Liver (tissue), 10 donors: ENCODE measurements at places on chromosomes 6 and 20.

GRCh38 chr20:46816886-46817638, 77.6 kb upstream of the EYA2 start:
- no peak for DNase-seq
- H3K4me3 ChIP-seq, result no peak overlapping the region
- H3K4me1 ChIP-seq, result no peaks in the 10 kb centered on the region
- H3K27ac ChIP-seq, result no peak overlapping the region

DNA sequence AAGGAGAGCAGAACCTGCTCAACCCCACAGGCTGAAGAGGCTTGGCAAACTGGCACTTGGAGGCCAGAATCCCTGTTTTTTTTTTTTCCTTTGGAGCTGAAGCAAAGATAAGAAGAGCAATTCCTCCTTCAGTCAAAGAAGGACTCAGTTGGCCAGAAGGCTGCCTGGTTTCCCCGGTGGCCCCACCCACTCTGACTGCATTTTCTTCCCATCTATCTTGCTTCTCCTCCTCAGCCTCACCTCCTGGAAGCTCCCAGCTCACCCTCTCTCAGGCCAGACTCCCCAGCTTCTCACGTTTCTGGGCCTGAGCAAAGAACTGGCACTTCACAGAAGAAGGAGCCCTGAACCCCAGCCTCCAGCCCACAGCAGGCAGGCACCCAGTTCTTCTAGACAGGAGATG, 2.4 kb downstream of the LRFN2 start:
- no peak overlapping the region for H3K27ac ChIP-seq
- no peaks in the 10 kb centered on the region for H3K36me3 ChIP-seq
- H3K4me1 ChIP-seq, result peaks cover 19% of the 10 kb centered on the region
- DNase-seq, result no peak
- no peaks in the 10 kb centered on the region for H3K27me3 ChIP-seq

- H3K36me3 ChIP-seq, result no peaks in the 10 kb centered on the region
- no peaks in the 10 kb centered on the region for H3K4me1 ChIP-seq
- no peak overlapping the region for H3K4me3 ChIP-seq
- H3K27me3 ChIP-seq, result no peaks in the 10 kb centered on the region
- H3K27ac ChIP-seq, result no peak overlapping the region
- DNase-seq, result no peak
Measured at GRCh38 chr20:34628026-34628425, 48.9 kb downstream of the PIGU start.

- no peaks in the 10 kb centered on the region for H3K27me3 ChIP-seq
- H3K4me3 ChIP-seq, result no peak overlapping the region
Measured at GRCh38 chr6:169844946-169845345, 93.5 kb downstream of the ERMARD start.

GRCh38 chr20:51236421-51236820, 213.5 kb upstream of the KCNG1 start:
- no peak for DNase-seq
- no peaks in the 10 kb centered on the region for H3K27me3 ChIP-seq
- no peak overlapping the region for H3K27ac ChIP-seq
- H3K4me3 ChIP-seq, result no peak overlapping the region

DNA sequence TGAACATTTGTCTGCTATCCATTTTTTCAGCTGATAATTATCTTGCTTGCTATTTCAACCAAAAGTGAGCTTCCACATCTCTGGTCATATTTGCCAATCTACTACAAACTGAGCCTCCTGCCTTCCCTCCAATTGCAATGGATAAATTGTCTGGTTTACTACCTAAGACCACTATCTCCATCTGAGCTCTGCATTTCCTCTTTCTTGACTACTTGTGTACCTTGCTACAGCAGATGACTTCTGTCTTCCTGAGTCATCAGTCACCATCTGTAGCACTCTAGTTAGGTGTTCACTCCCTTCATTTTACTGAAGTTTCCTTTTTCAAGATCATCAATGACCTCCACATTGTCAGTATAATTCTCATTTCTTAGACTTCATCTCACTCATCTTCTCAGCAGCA, 33.5 kb upstream of the PHIP start:
- H3K27ac ChIP-seq, result no peak overlapping the region
- no peaks in the 10 kb centered on the region for H3K4me1 ChIP-seq
- H3K27me3 ChIP-seq, result no peaks in the 10 kb centered on the region
- no peaks in the 10 kb centered on the region for H3K36me3 ChIP-seq
- no peak overlapping the region for H3K4me3 ChIP-seq
- no peak for DNase-seq

- H3K4me1 ChIP-seq, result peaks cover 32% of the 10 kb centered on the region
- DNase-seq, result no peak
- H3K36me3 ChIP-seq, result no peaks in the 10 kb centered on the region
- no peak overlapping the region for H3K4me3 ChIP-seq
Measured at GRCh38 chr20:19966840-19967239, 50.3 kb upstream of the NAA20 start.
